ENCODE measurements at places on chromosomes 6 and 20.

- DNase-seq: no peak
Observed at GRCh38 chr6:152750694-152751093, at the start of gene VIP. VIP (plus strand) TSS chr6:152750797; CDS start chr6:152752178, 1,381 bp downstream.

- DNase-seq: peak; percentile 96
Observed at GRCh38 chr6:34425498-34426410, at the start of gene RPS10. RPS10 (minus strand) TSS chr6:34426069; CDS start chr6:34425221, 848 bp downstream.

- DNase-seq: no peak
Observed at GRCh38 chr6:90045535-90045934, 151.3 kb downstream of the GJA10 start.

GRCh38 chr6:103750603-103751002 lies 1109.1 kb downstream of the HACE1 start:
- no peak for DNase-seq

- no peak for DNase-seq
Observed at GRCh38 chr20:38134427-38135270, 30.4 kb downstream of the TGM2 start.

DNA sequence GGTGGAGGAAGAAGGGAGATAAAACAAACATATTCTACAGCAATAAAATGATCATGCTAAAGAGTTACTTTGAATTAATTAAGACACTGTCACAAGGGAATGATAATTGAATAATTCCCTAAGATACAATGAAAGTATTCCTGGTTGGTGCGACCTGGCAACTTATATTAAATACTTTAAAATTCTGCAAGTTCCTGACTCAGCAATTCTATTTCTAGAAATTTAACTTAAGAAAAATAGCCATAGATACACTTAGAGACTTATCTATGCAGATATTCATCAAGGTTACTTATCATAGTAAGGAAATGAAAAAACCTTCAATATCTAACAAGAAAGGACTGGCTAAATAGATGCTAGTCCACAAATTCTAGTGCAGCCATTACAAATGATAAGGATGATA lies 156.0 kb downstream of the BACH2 start:
- no peak for DNase-seq

GRCh38 chr6:34855463-34855862 lies 32.4 kb downstream of the TAF11 start:
- DNase-seq: no peak

DNA sequence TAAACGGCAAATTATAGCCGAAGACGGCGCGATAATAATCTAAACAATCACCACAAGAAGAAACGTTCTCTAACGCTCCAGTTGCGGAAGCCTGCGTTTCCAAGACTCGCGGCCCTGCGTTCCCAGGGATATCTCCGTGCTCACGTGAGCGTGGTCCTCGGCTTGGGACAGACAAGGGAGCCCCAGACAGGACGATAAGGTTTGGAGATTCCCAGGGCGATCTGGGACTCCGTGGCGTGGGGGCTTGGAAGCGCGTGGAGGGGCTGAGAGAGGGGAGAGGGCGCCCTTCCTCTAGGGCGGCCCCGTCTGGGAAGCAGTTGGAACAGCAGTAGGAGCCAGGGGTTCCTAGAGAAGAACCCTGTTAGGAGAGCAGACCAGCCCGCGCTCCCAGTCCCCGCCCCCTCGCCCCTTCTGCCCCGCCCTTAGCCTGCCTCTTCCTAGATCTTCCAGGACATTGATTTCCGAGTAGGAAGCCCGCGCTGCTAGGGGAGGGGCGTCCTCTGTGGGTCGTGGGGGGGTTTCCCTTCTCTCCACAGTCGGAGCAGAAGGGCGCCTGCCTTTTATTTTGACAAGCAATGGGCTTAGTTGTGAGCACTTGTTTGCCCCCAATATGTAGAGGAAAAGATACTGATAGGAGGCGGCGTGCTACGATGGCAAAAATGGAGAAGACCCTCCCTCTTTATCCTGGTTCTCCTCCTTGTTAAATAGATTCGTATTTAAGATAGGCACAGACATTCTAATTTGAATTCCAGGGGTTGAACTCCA lies 10.6 kb downstream of the NRN1 start:
- peak; percentile 93 for DNase-seq

DNA sequence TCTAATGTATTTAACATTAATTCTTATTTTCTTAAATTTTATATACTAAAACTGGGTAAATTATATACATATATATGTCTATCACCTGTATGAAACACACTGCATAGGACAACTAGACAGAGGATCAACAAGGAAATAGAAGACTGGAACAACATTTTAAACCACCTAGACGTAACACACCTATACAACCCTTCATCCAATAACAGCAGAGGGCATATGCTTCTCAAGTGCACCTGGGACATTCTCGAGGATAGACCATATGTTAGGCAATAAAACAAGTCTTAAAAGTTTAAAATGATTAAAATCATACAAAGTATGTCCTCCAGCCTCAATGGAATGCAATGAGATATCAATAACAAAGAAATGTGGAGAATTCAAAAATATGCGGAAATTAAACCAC lies 45.2 kb downstream of the RPP40 start:
- DNase-seq: no peak

- DNase-seq: peak; percentile 90
Observed at GRCh38 chr20:50312682-50313521, 122.3 kb downstream of the CEBPB start.

DNA sequence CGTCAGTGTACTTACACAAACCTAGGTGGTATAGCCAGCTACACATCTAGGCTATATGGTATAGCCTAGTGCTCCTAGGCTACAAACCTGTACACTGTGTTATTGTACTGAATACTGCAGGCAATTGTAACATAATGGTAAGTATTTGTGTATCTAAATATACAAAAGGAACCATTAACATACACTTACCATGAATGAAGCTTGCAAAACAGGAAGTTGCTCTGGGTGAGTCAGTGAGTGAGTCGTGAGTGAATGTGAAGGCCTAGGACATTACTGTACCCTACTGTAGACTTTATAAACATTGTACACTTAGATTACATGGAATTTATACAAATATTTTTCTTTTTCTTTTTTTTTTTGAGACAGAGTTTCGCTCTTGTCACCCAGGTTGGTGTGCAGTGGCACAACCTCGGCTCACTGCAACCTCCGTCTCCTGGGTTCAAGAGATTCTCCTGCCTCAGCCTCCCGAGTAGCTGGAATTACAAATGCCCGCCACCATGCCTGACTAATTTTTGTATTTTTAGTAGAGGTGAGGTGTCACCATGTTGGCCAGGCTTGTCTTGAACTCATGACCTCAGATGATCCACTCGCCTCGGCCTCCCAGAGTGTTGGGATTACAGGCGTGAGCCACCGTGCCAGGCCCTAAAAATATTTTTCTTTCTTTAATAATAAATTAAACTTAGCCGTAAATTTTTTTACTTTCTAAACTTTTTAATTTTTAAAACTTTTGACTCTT lies 15.4 kb upstream of the KIAA1755 start:
- no peak for DNase-seq

DNA sequence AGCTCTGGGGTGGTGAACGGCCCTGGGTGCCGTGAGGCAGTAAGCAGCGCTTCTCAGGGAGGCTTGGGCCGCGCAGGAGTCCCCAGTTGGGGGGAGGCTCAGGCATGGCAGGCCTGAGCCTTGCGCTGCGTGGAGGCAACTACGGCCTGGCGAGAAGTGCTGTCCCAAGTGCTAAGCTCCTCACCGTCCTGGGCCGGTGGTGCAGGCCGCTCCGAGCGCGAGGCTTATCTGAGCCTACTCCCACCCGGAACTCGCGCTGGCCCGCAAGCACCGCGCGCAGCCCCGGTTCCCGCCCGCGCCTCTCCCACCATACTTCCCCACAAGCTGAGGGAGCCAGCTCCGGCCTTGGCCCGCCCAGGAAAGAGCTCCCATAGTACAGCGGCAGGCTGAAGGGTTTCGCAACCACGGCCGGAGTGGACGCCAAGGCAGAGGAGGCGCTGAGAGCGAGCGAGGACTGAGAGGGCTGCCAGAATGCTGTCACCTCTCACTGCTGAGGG lies 1.8 kb upstream of the WRNIP1 start:
- no peak for DNase-seq

GRCh38 chr6:75272145-75272840 lies 12.3 kb downstream of the TMEM30A start:
- no peak for DNase-seq

DNA sequence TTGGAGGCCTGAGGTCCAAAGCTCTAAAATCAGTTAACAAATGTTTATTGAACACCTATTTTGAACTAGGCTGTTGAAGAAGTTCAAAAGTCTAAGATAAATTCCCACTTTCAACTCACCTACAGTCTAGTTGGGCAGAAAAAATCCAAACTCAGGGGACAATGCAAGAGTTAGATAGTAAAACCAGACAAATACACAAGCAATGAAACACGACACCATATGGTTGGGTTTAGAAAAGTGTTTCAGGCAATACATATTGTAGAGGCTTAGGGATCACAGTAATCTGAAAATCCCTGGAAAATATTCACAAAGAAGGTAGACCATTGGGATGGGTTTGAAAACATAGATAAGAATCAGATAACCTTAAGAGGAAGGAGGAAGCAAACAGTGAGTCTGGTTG lies 1.3 kb upstream of the CARMIL1 start:
- DNase-seq: no peak

All from femur (tissue), 1 donor.